ENCODE measurements at places on chromosomes 6 and 20.

DNA sequence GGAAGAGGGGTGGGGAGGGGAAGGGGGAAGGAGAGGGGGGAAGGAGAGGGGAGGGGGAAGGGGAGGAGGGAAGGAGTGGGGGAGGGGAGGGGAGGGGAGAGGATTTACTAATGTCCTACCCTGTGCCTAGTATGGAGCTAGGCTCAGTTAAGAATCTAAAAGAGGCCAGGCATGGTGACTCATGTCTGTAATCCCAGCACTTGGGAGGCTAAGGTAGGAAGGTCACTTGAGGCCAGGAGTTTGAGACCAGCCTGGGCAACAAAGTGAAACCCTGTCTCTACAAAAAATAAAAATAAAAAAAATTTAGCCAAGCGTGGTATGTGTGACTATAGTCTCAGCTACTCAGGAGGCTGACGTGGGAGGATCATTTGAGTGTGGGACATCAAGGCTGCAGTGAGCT, 13.0 kb downstream of the UBE2J1 start:
- no peak for DNase-seq

GRCh38 chr6:134519465-134519864, 201.6 kb upstream of the SGK1 start:
- no peak for DNase-seq

GRCh38 chr20:5780846-5781217, 30.6 kb downstream of the SHLD1 start:
- no peak for DNase-seq

DNA sequence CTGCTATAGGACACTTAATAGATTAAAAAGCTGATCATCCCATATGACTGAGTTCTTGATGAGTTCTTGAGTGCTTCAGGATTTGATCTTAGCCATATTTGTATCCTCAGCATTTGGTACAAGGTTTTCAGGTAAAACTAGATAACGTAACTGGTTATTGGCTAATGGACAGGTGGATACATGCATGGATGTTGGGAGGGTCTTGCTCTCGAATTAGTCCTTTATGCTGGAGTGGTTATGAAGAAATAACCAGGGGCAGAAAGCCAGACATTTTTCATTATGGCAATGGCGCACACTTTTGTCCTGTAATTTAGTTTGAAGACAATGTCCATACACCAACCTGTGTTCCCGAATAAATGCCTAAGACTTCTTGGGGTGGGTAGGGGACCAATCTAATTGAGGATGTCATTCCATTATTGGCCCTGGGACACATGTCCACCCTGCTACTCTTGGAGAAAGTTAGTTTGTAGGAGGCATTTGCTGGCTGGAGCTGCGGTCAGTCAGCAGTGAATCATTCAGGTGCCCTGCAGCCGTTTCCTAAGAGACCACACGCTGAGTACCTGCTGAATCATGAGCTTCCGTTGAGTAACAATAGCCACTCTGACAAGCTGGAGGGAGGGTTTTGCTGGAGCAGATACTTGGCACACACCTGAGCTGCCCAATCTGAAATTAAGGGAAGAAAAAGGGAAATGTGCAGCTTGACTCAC, 194.4 kb downstream of the FOXA2 start:
- no peak for DNase-seq

DNA sequence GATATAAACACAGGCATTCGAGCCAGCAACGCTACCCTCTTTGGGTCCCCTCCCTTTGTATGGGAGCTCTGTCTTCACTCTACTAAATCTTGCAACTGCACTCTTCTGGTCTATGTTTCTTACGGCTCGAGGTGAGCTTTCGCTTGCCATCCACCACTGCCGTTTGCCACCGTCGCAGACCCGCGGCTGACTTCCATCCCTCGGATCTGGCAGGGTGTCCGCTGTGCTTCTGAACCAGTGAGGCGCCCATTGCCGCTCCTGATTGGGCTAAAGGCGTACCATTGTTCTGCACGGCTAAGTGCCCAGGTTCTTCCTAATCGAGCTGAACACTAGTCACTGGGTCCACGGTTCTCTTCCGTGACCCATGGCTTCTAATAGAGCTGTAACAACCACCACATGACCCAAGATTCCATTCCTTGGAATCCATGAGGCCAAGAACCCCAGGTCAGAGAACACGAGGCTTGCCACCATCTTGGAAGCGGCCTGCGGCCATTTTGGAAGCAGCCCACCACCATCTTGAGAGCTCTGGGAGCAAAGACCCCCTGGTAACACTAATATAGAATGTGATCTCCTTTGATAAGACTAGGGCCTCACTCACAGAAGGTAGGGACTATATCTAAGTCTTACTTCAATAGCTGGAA, 973 bp downstream of the UBD start:
- DNase-seq: no peak

DNA sequence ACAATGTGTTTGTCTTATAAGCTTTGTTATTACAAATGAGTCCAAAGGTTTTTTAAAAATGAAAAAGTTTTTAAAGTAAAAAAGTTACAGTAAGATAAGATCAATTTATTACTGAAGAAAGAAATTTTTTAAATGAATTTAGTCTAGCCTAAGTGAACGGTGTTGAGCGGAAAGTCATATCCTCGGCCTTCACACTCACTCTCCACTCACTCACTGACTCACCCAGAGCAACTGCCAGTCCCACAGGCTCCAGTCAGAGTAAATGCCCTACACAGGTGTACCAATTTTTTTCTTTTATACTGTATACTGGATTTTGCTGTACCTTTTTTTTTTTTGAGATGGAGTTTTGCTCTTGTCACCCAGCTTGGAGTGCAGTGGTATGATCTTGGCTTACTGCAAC, 42.7 kb upstream of the AGPAT4 start:
- no peak for DNase-seq

DNA sequence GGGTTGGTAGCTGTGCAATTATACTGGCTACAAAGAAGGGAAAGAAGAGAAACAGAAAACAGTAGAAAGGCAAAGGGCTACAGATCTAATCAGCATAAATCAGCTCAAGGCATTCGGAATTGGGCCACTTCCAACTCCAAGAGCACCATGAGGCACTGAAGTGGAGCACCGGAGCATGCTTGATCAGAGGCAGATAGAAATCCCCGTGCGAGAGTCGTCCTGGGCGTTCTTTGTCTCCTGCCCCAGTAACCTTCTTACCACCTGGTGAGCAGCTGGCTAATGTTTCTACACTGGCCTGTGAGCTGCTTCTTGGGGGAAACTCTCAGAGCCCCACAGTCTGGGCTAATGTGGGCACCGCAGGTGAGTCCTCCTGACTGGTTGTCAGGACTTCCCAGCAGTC, 16.7 kb downstream of the NEDD9 start:
- DNase-seq: no peak

DNA sequence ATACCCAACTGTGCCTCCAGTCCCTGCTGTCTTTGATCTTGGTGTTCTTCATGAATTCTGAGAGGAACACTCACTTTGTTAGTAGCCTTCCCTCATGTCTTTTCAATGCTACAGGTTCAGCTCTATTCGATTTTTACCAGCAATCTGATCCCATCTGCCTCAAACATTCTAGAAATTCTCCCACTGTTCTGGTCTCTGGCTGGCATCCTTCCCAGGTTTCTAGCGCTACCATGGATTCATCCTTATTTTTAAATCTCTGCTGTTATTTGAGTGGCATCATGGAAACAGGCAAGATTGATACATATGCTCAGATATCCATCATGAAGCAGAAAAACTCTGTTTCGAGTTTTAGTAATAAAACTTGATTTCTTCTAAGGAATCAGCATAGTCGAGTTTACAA, 94.8 kb downstream of the GRM1 start:
- no peak for DNase-seq

DNA sequence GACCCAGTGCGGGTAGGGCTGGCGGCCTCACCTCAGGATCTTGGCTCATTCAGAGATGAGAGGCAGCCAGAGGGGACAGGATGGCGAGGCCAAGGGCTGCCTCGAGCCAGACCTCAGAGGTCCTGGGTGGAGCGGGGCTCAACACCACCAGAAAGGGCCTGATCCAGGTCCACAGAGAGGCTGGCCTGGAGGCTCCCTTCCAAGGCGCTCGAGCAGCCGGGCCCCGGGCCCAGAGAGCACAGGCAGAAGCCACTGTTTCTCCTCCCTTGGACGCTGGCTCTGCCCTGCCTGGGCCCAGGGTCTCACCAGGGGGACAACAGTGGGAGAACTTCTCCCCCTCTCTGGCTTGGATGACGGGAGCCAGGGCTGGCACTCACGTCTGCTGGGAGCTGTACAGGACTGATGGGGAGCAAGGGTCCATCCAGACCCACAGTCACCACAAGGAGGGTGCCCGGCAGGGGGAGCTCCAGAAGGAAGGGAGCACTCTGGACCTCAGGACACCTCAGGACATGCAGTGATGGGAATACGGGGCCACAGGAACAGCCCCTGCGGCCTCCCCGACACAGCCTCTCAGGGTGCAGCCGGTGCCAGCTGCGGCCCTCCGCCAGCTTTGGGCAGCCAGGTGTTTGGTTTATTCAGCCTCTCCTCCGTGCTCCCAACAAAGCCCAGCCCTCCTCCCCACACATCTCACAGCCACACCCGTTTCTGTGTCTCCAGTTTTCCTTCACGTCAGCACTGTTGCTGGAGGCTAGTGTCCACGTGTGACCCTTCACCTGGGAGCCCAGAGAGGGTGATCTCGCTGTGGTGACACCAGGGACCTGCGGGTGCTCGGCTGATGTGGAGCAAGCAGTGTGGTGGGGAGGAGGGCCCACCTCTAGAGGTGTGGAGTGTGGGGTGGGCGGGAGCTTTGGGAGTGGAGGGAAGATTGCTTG, 8.7 kb downstream of the RPS21 start:
- no peak for DNase-seq

DNA sequence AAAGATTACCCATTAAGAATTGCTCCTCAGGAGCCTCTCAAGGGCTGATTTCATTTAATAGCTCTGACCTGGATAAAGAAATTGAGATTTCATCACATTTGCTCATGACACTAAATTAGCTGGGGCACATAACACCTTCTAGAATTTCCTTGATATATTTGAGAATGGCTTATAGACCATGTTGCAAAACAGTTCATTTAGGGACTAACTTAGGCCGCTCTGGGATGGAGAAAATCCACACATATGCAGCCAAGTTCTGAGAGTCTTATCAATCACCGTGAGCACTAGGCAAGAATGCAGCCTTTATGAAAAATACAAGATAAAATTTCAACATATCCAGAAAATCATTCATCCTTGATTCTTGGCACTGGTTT, 91.0 kb upstream of the MCHR2 start:
- DNase-seq: no peak

- no peak for DNase-seq
These were observed 50.9 kb downstream of the PLCB4 start for GRCh38 chr20:9119776-9120175.

GRCh38 chr6:3287308-3287707, 28.6 kb downstream of the PSMG4 start:
- no peak for DNase-seq

- no peak for DNase-seq
These were observed 124.0 kb downstream of the JARID2 start for GRCh38 chr6:15369838-15370237.

DNA sequence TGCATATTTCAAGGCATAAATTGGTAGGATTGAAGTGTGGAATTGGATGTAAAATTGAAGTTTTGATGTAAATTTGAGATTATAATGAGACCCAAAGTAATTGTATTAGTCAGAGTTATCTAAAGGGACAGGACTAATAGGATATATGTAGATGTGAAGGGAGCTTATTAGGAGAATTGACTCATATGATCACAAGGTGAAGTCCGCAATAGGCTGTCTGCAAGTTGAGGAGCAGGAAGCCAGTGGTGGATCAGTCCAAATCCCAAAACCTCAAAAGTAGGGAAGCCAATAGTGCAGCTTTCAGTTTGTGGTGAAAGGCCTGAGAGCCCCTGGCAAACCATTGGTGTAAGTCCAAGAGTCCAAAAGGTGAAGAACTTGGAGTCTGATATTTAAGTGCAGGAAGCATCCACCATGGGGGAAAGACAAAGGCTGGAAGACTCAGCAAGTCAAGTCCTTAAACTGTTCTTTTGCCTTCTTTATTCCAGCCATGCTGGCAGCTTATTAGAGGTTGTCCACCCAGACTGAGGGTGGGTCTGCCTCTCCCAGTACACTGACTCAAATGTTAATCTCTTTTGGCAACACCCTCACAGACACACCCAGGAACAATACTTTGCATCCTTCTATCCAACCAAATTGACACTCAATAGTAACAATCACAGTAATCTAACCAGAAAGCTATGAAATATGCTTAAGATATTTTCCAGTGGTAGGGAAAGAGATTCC, 442.6 kb upstream of the PTCHD4 start:
- DNase-seq: no peak

DNA sequence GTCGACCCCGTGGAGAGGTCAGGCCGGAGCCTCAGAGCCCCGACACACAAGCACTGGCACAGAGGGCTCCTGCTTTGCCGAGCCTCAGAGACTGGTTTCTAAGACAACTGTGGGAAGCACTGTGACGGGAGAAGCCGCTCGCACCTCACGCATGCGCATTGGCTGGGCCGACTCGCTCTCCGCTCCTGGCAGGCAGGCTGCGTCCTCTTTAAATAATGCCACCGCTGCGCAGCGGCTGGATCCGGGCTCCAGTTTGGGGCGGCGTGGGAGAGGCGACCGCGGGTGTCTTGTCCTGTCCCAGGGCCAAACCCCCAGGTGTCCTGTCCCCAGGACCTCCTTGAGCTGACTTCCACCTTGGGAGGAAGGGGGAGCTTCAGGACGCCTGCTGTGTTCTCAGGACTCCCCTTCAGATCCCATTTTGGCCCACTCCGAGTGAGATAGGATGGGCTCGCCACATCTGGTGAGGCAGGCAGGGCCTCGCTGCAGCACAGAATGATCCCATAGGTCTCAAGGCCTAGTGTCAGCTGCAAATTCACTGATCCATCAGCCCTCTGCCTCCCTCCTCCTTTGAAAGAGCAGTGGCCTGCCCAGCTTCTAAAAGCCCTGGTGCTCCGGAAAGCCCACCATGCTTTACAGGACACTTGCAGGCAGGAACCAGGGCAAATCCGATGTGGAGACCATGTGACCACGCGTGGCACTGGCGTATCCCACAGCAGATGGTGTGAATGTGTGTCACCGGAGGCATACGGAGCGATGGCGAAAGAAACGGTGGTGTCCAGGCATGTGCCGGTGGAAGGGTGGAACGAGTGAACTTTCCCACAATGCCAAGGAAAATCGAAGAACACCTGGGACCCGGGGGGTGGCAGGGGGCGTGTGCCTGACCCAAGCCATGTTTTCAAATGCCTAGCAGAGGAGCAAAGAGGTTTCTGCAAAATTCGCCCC, 169.3 kb upstream of the ZNF337 start:
- peak; percentile 81 for DNase-seq

GRCh38 chr20:17227669-17228623, 1.1 kb downstream of the PCSK2 start:
- no peak for DNase-seq

All from stimulated activated CD8-positive, alpha-beta memory T cell treated with anti-CD3 and anti-CD28 coated beads, Interleukin-4, amount 100 ng/mL, for 48 hours (primary cell).